ENCODE measurements at places on chromosomes 2 and 18.

GRCh38 chr2:195408196-195408595, 248.8 kb upstream of the SLC39A10 start:
- DNase-seq = no peak

DNA sequence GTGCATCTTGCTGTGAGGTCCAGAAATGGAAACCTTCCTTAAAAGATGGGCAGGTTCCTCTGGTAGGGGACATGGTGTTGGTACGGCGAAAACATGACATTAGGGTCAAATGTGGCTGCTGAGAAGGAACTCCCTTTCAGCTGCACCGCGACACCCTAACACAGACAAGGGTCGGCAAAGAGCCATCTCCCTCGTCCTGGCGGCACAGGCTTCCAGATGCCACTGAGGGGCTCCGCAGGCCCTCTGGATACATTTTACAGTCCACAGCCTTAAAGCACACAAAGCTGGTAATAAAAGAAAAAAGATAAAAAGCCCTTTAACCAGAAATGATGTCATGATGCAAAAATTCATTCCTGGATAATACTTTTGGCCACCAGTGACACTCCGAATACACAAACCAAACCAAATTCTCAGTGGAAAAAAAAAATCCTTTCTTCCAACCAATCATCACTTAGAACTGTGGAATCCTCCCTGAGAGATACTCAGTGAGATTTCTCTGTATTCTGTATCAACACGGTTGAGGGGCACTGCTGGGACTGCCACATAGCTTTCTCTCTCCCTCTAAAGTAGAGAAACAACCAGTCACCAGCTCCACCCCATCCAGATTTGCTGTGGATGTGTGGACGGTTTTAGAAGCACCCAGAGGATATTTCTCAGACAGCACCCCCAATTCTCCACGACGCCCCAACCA, 174.8 kb downstream of the HDAC4 start:
- DNase-seq = peak; percentile 77

DNA sequence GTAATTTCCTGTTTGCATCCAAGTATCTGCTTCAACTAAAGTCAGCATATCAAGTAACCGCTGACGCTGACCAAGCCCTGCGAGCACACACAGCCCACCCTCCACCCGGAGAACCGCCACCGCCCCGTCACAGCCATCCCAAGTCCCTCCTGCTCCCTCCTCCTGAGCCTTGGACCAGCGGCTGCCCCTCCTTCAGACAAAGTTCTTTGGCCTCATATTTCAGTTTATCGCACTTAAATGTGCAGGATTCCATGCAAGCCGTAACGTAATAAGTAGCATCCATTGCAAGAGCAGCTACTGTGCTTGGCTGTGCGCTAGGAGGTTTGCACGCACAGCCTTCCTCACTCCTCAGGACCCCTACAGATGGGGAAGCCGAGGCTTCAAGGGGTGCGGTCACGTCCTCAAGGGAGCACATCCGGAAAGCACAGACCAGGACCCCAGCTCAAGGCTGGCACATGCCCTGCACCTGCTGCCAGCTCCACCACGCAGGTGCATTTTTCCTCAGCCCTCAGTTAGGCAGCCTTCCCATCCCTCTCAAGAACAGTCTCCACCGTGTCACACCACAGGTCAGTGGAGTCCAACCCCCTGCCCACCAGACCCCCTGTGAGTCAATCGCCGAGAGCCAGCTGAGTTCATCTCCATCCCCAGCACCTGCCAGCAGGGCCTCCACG, 17.1 kb downstream of the PXDN start:
- DNase-seq = peak; percentile 62

DNA sequence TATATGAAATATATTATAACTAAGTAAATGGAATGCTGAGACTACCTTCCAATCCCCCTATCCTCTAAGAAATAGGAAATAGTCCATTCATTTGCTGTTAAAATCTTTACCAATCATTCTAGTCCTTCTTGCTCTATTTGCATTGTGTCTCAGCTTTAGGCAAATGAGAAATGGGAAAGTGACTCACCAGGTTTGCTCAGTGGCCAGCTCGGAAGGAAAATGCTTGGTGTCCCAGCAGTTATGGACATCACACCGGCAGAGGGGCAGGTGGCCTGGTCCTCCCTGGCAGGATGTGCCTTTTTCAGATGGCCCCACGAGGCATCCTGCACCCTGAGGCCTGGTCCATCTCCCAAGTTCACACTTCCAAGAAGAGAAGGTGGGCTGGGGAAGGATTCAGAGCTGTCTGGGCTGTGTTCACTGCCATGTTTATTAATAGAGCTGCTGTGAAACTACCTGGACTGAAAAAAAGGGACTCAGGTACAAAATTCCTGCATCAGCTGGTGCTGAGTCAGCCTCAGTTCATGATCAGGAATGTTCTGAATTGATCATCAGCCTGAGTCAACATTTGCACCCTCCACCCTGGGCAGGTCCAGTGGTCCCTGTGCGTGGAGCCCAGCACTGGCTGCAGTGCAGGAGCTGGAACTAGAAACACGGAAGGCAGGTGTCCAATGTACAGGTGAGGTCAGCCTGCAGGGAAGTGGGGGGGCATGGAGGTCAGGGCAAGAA, 60.1 kb upstream of the ARL4C start:
- peak; percentile 52 for DNase-seq

- DNase-seq = no peak
Measured at GRCh38 chr2:128691526-128691925, 372.9 kb upstream of the HS6ST1 start.

DNA sequence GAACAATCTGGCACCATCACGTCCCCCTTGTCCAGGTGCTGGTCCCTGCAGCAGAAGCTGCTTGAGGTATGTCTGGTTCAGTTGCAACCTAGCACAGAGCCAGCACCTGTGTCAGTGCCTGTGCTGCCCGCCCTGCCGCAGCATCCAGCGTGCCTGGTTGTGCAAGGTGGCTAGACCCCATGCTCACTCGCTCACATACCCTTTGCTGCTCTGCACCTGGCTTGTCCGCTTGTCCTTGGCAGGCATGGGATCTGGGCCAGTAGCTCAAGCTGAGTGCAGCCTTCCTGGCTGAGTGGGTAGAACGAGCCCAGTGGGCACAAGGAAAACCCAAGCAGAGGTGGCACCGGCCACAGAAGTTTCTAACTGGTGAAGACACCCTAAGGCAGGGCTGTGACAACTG, 314.6 kb upstream of the KYNU start:
- no peak for DNase-seq

GRCh38 chr2:50006327-50006726, 852.0 kb upstream of the FSHR start:
- no peak for DNase-seq

DNA sequence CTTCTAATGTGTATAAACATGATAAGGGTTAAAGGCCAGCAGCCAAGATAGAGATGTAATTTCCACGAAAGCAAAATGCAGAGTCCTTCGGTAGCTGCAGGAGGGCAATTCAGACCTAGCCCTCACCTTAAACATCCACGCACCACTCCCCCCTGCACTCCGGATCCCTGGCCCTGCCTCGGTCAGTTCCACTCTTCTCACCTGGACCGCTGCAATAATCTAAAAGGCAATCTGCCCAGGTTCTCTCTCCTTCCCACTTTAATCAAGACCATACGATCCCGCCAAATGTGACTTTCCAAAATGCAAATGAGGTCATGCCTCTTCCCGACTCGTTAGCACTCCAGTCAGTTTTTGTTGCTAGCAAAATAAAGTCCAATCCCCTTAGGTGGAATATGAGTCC, 485.2 kb downstream of the EIPR1 start:
- DNase-seq = no peak

- no peak for DNase-seq
Measured at GRCh38 chr2:121231385-121232000, 53.5 kb downstream of the TFCP2L1 start.

DNA sequence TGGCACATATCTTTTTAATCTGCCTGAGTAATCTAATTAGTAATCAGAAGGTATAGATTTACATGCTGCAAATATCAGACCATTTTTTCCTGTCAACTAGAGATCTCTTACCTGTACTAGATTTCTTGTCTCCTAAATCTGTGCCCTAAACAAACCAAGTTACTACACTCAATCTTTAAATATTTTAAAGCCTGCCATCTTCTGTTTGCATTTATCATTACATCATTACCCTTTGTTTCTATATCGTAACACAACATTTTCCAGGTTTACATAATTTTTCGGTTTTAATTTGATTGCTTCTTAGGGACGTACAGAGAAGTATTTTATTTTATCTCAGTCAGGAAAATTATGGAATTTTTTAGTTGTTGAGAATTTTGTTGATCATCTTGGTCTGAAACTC, 25.7 kb downstream of the PSMA8 start:
- DNase-seq = no peak

- no peak for DNase-seq
Measured at GRCh38 chr2:227653419-227653818, 13.2 kb upstream of the SCYGR5 start.

- DNase-seq = no peak
Measured at GRCh38 chr2:212135739-212136138, 402.9 kb downstream of the ERBB4 start.

DNA sequence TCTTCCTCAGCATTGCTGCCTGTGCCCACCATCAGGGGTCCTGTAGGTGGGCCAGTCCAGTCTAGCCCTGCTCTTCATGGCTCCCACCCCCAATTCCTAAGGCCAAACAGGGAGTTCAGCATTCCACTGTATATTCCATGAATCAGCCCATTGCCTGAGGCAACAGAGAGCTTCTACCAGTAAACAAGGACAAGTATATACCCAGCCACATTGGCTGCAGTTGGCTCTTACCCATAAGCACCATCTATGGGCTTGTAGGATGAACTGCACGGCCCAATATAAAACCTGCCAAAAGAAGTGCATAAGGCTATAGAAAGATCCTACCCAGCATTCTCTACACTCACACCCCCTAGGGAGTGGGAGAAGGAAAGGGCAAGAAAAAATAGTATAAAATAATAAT, 95.1 kb upstream of the SALL3 start:
- DNase-seq = no peak

DNA sequence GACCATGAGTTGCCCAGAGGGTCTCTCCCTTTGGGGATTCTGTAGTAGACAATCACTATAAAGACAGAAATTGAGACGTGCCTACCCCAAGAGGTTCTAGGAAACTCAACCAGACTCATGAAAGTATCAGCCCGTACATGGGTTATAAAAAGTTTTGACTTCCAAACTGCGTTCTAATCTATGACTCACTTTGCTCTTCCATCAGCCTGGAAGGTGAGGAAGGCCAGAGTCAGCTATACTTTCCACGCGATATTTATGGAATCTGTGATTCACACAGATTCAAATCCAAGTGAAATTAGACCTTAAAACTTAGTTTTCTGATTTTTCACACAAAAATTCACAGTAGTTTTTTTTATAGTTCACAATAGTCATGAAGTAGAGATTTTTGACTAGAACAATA, 7.7 kb upstream of the LYPD1 start:
- peak; percentile 56 for DNase-seq

- no peak for DNase-seq
Measured at GRCh38 chr2:199452260-199452990, 5.3 kb downstream of the SATB2 start.

DNA sequence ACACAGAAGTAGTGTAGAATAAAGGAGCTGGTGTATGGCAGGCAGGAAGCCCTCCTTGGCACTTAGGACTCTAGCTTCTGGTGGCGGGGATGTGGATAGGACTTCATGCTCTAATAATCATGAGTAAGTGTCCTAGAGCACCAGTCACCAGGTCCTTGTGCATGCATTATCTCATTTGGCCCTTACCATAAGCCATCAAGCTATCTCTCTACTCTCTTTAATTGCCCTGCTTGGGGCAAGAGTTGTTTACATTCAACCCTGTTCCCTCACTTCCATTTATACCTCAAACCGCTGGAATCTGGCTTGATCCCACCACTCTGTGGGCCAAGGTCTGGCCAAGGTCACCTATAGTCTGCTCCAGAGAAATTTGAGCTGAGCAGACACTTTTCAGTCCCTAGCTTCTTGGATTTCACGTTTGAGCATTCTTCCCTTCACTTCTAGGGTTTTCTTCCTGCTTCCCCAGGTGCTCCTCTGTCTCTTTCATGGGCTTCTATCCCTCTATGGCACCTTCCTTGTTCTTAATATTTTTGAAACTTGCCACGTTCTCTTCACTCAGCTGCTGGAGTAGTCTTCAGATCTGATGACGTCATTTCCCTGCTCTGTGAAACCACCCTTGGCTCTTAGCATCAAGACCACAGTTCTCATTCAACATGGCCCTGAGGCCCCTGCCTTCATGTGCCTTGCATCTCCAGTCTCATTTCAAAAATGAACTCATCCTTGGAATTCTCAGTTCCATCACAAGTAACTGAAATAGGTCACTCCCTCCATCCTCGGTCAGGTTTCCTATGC, 94.9 kb upstream of the GATA6 start:
- DNase-seq = no peak

DNA sequence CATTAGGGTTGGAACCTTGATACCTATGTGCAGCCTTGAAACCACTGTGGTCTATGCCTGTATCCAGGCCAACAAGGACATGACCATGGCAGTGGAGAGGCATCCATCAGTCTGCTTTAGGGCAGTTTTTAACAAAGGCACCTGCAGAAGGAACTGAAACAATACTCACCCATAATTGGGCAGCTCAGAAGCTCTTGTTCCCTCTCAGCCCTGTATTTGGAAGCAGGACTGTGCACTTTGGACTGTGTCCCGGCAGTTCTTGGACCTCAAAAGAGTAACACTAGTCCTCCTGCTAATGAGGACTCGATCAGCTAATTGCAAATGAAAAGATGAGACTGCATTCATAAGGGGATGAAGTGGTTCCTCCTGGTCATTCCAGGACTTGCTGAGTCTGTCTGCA, 500.2 kb upstream of the TNP1 start:
- DNase-seq = no peak

- no peak for DNase-seq
Measured at GRCh38 chr18:62974928-62975675, 259.8 kb downstream of the PHLPP1 start.

GRCh38 chr2:64019975-64020528, 824 bp upstream of the VPS54 start:
- no peak for DNase-seq

GRCh38 chr2:128573531-128573930, 254.9 kb upstream of the HS6ST1 start:
- no peak for DNase-seq

DNA sequence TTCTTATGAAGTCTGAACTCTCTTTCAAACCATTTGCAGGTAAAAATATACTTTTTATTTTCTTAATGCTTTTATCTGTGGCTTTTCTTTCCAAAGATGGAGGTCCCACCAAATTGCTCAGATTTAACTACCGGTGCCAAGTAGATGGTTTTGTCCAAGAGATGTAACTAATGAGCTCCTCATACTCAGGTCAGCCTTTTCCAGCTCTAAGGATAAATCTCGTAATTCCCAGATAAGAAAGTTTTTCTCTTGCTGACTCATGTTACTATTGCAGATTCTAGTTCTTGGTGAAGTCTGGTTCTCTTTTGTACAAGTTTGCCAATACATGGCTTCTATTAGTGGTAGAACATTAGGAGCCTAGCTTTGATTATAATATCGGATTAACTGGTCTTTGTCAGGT, 550.8 kb upstream of the ZNF804A start:
- DNase-seq = no peak

DNA sequence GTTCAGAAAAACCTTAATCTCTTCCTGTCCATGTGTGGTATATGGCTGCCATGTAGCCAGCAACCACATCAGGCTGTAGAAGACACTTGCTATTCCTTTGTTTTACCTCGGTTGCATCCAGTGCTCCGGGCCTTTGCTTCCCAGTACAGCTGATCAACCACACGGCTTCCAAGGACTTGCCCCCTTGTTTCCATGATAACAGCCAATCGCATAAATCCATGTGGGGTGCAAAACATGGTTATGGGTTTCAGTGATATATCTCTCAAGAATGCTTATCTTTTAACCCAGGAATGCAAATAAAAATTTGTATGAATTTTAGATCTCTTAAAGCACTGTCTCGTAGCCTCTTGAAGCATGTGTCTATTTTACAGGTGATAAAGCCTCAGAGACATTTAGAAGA, 118.3 kb downstream of the MGAT5 start:
- DNase-seq = peak; percentile 52
